ENCODE measurements at places on chromosomes 5 and 9.

DNA sequence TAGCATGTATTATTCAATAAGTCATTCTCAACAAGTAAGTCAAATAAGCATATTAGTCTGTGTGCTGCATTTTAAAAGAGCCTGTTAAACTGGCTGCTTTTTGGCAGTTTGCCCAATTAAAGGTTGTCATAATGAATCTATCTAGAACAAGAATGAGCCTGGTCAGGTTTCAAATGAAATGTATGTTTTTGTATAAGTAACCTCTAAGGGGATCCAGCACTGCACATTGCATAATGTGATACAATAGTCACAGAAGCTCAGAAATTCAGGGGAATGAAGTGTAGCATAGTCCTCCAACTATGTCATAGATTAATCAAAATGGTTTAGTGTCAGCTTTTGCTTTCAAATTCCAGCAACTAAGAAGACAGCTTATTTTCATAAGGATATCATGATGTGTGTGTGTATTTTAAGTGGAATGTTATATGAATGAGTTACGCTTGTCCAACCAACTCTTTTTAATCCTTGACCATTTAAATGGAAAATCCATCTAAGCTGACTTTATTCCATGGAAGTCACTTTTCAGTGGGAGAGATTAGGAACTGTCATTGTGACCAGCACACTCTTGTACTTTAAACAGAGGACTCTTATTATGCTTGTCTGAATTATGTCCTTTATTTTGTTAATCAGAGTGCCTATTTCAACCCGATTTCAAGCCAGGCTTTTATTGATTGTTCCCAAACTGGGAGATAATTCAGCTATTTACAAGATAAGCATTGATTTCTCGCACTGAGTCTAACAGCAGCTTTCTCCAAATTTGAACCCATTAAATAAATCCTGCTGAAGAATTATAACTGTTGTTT, 283.9 kb upstream of the ADAMTSL1 start:
- no peak for DNase-seq

GRCh38 chr5:125695996-125696655, 727.1 kb upstream of the GRAMD2B start:
- DNase-seq: no peak

DNA sequence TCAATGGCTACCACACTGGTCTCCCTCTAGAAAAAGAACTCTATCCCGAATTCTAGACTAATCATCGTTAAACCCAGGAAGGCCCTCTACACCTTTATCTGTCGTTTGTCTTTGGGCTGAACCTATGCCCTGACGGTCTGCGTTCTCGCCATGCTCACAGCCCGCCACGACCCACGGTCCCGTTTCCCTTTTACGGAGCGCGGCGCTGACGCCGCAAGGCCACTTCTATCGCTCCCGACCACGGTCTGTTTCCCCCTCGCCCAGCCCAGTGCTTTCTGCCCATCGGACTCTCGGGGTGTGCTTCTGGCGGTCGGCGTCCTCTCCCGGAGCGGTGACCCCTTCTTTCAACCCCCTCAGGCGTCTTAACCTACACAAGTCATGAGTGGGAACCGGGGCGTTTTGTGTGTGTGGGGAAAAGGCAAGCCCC, 974 bp downstream of the C9orf40 start:
- DNase-seq: peak; percentile 64

DNA sequence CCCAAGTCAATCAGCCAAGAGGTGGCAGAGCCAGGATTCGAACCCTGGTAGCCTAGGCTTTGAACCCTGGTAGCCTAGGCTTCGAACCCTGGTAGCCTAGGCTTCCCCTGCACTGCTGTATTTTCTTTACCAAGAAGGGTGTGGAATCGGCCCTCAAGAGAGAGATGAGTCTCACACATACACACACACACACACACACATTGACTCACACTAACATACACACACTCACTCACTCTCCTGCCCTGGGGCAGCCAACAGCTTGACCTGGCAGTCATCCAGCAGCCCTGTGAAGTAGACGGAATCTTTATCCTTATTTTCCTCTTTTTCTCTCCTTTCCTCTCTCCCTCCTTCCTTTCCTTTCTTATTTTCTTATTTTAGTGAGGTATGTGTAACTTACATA, 55.4 kb upstream of the RPL26L1 start:
- DNase-seq: no peak

DNA sequence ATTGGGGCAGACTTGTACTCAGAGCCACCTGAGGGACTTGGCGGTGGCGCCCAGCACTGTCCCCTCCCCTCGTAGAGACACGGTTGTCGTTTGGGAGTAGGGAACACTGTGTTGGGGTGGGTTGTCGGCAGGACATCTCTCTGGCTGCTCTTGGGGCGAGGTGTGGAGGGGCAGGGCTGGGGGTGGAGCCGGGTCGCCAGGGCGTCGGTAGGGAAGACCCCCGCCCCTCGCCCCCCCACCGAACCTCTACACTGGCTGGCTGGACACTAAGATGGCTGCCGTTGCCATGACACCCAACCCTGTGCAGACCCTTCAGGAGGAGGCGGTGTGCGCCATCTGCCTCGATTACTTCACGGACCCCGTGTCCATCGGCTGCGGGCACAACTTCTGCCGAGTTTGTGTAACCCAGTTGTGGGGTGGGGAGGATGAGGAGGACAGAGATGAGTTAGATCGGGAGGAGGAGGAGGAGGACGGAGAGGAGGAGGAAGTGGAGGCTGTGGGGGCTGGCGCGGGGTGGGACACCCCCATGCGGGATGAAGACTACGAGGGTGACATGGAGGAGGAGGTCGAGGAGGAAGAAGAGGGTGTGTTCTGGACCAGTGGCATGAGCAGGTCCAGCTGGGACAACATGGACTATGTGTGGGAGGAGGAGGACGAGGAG, 778 bp downstream of the TRIM41 start:
- DNase-seq: peak; percentile 70

GRCh38 chr9:38482918-38483592, 58.8 kb upstream of the IGFBPL1 start:
- no peak for DNase-seq

- peak; percentile 54 for DNase-seq
Measured at GRCh38 chr9:87119328-87119881, 172.1 kb upstream of the GAS1 start.

DNA sequence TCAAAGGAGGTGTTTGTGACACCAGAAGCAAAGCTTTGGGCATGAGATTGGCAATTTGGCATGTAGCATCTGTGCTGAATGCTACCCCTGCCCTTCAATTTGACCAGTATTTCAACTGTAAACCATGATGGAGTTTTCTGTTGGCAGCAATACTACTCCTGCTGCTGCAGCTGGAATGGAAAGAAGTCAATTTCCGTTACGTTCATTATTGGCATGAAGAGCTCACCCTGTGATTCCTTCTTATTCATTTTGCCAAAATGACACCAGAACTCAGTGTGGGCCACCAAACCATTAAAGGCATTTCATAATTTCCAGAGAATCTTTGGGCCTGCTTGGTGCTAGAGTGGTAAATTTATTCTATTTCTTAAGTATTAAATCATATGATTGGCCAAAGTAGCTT, 433.1 kb upstream of the DMAC1 start:
- DNase-seq: no peak

- no peak for DNase-seq
Measured at GRCh38 chr5:146390469-146390868, 51.8 kb downstream of the POU4F3 start.

- DNase-seq: no peak
Measured at GRCh38 chr9:127099664-127100063, 22.8 kb downstream of the ANGPTL2 start.

- DNase-seq: no peak
Measured at GRCh38 chr9:109519366-109519765, 21.3 kb upstream of the PTPN3 start.

Measured in left ventricle myocardium superior (tissue), 1 donor.